ENCODE measurements at places on chromosomes 12 and 14. TPM values are rescaled to one million over a fixed set of nuclear protein-coding genes. Genes with fewer than 3 reads are reported as not detected.

RILPL1 gene
- total RNA-seq: 10.7 TPM

BCL2L14 gene
- not detected for total RNA-seq

OR6C2 gene
- not detected for total RNA-seq

NTS gene
- 1.8 TPM for total RNA-seq

PPM1A gene
- 121 TPM for total RNA-seq

MSRB3 gene
- total RNA-seq: 41.6 TPM

KIF21A gene
- 118 TPM for total RNA-seq

SAMD15 gene
- total RNA-seq: 4.7 TPM

TBX3 gene
- total RNA-seq: 13.9 TPM

SPIC gene
- not detected for total RNA-seq

GLIPR1L2 gene
- total RNA-seq: 4.5 TPM
